ENCODE measurements at places on chromosomes 6 and 20.

DNA sequence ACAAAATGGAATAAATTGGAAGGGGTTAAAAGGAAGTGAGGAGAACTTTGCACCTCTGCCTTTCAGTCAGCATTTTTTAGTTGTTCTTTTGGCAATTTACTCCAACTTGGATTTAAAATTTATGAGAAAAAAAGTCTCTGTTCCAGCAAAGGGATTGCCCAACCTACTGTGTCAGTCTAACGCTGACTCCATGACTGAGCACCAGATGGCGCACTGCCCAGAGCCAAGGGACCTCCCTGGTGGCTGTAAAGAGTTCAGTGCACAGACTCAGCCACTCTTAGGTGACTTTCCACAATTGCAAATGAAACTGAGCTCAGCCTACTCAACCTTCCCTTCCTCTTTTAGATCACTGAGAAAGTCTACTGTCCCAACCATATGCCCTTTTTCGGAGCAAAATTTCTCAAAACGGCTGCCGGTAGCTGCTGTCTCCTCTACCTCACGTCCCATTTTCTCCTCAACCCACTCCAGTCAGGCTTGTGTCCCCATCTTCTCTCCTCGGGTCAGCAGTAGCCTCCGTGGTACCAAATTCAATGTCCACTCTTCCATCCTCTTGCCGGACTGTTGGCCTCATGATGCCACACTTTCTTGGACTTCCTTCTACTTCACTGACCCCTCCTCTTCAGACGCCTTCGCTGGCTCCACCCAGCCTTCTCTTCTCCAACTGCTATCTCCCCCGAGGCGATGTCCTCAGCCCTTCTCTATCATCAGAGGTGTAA is 38.7 kb downstream of the GSTA2 start:
- peak; percentile 32 for DNase-seq

GRCh38 chr6:31837369-31838113 is 10.0 kb downstream of the HSPA1B start:
- DNase-seq = no peak

DNA sequence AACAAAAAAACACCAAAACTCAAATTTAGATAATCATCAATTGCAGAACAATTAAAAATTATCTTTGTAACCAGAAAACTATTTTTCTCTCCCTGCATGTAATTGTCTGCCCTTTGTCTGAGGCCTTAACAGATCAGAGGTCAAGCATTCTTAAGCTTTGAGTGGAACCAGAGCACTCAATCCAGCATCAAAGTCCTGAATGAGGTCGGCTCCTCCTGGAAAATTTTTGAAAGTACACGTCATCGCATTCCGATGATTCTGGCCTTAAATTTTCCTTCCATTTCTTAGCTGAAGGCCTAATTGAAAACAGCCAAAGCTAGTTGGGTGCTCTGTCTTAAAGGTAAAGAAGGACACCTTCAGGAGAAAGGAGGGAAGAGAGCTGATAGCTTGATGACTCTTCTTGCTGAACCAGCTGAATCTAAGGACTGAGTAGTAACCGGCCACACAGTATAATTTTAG is 510.2 kb upstream of the SULF2 start:
- DNase-seq = peak; percentile 94

DNA sequence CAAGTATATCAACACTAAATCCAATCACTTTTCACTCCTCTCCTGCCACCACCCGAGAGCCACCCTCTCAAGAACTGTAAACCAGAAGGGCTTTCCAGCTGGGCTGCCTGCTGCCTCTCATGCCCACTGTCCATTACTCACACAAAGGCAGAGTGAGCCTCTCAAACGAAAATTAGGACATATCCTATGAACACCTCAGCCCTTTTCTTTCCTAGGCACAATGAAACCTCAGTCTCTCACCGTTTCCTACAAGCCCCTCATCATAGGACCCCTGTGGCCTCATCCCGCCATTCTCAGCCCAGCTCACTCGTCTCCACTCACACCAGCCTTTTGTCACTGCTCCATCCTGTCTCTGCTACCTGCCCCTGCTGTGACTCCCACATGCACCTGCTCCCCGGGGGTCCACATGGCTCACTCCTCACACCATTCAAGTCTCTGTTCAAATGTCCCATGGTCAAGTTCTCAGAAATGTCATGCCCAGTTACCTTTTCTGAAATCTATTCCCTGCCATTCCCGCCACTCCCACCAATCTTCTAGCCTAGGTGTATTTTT is 7.4 kb downstream of the HLA-F start:
- no peak for DNase-seq
